Posterior cingulate gyrus (tissue), 11 donors: ENCODE measurements at places on chromosomes 12 and 14.
A peak's percentile ranks its signal among the peaks of the same experiment; 100 is the strongest.

DNA sequence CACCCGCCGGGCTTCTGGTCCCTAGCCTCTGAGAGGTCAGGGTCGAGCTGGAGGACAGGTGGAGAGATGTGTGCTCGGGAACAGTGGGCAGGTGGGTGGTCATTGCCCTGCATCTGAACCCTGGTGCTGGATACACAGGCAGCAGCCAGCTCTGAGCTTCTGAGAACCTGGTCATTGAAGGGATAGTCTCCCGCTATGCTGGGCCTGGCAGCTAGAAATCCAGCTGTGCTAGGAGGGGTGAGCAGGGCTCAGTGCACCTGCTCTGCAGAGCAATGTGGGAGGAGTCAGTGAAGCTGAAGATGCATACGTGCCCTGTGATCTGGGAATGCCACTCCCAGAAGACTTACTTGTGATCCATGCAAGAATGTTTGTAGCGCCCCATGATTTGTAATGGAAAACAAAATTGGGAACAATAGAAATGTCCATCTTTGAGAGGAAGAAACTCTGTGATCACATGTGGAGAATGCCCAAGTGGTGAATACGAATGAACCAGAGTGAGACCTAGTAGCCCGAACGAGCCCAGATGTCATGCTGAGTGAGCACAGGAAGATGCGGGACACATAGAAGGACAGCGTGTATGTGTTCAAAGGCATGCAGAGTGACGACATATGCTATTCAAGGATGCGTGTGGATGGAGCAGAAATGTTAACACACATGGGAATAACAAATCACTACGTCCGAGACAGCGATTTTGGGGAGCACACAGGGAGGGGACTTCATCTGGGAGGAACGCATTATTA is 63.4 kb downstream of the AACS start:
- no peak for DNase-seq

GRCh38 chr12:123449249-123449733 is 8.6 kb upstream of the SNRNP35 start:
- DNase-seq: no peak

DNA sequence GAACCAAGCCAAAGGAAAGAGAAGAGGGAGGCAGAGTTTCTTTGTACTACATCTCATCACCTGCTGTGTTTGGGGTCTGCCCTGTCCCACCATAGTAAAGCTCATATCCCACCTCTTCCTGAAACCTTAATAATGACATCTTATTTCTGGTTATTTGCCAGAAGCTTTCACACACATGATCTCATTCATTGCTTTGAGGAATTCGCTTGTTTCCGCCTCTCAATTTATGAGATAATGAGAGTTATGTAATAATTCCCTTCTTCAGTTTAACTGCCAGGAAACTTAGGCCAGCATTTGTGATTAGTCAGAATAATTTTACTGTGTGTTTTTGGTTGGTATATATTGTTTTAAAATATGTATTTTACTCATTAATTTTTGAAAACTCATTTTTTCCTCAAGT is 205.2 kb downstream of the CACNA1C start:
- no peak for DNase-seq

- DNase-seq: no peak
Measured at GRCh38 chr12:123767613-123768012, 5.5 kb downstream of the DNAH10 start.

- DNase-seq: no peak
Measured at GRCh38 chr14:86003998-86004397, 474.1 kb downstream of the FLRT2 start.

DNA sequence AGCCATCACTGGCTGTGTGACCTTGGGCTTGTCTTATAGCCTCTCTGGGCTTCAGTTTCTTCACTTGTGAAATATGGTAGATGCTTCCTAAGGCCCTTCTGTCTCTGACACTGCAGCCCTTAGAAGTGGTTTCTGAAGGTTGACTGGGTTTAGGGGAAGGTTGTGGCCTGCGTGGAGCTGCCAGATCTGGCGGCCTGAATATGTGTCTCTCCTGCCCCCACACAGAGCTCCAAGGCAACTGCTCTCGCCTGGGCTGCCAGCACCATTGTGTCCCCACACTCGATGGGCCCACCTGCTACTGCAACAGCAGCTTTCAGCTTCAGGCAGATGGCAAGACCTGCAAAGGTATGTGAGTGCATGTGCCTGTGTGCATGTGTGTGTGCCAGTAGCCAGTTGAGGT is 4.0 kb downstream of the LRP1-AS start:
- DNase-seq: no peak

- no peak for DNase-seq
Measured at GRCh38 chr12:21456291-21456780, 18.9 kb downstream of the PYROXD1 start.

- DNase-seq: no peak
Measured at GRCh38 chr14:73503648-73504047, 12.9 kb downstream of the RIOX1 start.

- DNase-seq: no peak
Measured at GRCh38 chr12:69331909-69332684, 16.1 kb upstream of the LYZ start.

- no peak for DNase-seq
Measured at GRCh38 chr12:125169870-125170269, 104.6 kb downstream of the AACS start.

GRCh38 chr14:90791486-90791885 is 24.7 kb downstream of the TTC7B start:
- no peak for DNase-seq

DNA sequence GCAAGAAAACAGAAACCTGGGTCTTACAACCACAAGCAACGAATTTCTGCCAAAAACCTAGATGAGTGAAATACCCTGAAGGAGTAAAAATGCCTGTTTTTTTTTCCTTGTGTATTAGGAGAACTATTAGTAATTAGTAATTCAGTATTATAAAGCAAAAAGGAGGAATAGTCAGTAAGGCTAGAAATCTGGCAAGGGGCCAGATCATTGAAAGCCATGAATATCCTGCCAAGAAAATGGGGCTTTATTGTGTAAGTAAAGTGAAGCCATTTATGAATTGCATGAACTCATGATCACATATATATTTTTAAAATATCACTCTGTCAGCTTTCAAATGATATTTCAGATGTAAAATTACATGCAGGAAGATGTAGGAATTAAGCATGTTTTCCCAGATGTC is 57.9 kb downstream of the TXNDC16 start:
- DNase-seq: no peak

- no peak for DNase-seq
Measured at GRCh38 chr14:77313371-77313770, 7.3 kb downstream of the POMT2 start.

- no peak for DNase-seq
Measured at GRCh38 chr12:24697295-24697694, 251.6 kb downstream of the BCAT1 start.

DNA sequence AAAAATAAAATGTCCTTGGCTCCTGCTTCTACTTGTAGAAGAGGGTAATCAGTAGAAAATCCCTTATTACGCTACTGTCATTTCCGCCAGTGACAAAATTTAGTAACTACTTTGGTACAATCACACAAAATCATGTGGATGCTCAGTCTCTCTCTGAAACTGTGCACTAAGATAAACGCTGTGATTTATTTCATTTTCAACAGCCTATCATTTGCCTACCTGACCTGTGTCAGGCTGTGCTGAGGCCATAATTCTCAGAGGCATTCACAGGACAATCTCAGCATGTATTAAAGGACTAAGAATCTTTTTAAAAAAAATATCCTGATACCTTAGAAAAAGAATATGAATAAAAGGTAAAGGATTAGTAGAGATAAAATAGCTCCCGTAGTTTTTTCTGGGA is 226.0 kb downstream of the RASSF9 start:
- DNase-seq: no peak

- DNase-seq: no peak
Measured at GRCh38 chr12:74111688-74112360, 425.8 kb upstream of the ATXN7L3B start.

- DNase-seq: no peak
Measured at GRCh38 chr12:90292183-90292582, 583.5 kb upstream of the ATP2B1 start.

DNA sequence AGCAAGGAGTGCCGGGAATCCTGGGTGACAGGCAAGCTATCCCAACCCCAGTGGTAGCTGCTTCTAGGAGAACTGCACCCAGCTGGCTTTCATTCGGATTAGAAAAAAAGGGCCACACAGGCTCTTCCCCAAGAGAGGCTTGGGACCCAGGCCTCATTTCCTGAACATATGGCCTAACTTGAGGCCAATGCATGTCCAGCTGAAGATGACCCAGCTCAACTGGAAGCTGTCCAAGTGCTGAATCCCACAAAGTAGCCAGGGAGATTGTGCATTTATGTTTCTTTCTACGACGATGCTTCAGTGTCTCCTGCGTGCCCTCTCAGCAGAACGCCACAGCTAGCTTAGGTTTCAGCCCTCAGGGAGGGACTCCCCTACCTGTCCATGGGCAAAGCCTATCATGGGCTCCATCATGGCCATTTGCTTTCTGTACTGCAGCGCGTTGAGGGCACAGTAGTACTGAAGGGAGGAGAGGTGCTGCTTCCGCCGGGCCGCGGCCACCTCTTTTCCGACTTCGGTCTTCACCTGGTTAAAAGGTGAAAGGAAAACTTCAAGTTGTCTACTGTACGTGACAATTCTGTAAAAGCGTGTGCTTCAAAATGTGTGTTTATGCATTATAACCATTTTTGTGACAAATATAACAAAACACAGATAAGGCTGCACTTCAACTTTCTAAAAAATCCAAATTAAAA is 29.1 kb downstream of the APPL2 start:
- no peak for DNase-seq

GRCh38 chr12:51620448-51620847 is 29.4 kb downstream of the SCN8A start:
- DNase-seq: no peak

DNA sequence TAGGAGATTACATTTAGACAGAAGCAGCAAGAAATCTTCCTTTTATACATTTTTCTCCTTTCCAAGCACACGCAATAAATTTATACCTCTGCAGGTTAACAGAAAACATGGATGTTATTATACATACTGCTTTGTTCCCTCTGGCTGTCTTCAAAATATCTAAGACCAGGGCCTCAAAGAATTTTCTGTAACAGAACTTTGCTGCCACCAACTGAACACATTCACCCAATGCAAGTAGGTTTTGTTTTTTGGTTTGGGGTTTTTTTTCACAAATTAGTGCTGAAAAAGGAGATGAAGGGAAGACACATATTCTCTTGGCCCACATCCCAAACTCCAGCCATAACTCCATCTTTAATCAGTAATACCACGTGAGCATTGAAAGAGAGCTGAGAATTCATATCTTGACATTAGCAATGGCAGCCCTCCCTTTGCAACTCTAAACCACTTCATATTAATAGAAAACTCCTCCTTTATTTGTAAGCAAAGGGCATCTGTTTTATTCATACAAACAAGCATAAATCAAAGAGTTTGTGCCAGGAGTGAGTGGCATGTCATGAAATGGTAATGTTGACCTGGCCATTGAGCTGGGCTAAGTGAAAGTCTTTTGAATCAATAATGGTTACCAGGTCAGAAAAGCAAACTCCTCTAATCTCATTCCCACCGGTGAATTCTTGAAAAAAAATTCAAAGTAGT is 150.8 kb upstream of the FSCB start:
- no peak for DNase-seq

GRCh38 chr14:44966601-44967336 is 4.8 kb downstream of the TOGARAM1 start:
- DNase-seq: no peak

- DNase-seq: no peak
Measured at GRCh38 chr12:22366181-22366580, 31.7 kb upstream of the ST8SIA1 start.

- no peak for DNase-seq
Measured at GRCh38 chr12:125583071-125583470, 517.8 kb downstream of the AACS start.

- DNase-seq: no peak
Measured at GRCh38 chr14:59249029-59249428, 60.6 kb downstream of the DAAM1 start.

DNA sequence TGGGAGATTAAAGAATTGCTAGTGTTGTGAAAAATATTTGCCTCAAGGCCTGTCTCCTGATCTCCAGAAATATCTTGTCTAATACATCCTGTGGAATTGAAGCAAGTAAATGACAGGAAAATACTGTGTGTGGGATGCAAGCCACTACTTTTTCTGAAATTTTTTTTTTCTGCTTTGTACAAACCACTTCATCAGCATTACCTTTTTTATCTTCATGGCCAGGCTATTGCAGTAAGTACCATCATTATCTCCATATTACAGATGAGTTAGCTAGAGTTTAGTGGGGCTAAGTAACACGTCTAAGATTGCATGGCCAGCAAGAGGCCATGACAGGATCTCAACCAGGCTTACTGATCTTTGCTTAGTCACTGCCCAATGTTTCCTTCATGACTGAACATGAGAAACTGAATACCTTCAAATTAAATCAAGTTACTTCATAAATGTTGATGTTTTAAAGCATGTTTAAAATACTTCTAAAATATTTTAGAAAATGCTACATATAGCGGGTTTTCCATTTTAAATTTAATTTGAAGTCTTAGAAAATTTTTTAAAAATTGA is 273.7 kb downstream of the SLC6A15 start:
- DNase-seq: no peak

GRCh38 chr14:72692696-72693095 is 201.2 kb downstream of the DPF3 start:
- no peak for DNase-seq

DNA sequence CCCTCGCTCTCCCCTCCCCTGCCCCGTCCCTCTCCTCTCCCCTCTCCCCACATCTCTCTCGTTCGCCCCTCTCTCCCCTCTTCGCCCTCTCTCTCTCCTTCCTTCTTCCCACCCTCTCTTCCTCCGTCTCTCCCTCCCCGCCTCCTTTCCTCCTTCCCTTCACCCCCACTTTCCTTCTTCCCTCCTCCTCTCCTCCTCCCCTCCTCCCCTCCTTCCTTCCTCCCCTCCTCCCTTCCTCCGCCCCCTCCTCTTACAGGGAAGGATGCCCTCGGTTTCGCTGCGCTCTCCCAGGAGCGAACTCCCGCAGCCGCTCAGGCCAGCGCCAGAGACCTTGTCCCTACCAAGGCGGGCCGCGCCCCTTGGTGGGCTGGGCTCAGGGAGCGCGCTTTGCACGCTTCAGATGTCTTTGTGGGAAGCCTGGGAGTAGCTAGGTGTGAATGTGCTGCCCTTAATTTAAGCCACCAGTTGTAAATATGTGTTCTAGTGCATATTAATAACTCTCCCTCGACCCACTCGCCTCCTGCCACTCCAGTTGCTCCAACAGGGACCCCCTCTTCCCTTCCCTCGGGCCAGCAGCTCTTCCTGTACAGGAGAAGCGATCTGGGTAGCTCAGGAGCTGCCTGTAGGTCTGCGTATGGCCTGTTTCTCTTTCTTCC is 13.3 kb upstream of the MAP3K9 start:
- DNase-seq: peak; percentile 80

DNA sequence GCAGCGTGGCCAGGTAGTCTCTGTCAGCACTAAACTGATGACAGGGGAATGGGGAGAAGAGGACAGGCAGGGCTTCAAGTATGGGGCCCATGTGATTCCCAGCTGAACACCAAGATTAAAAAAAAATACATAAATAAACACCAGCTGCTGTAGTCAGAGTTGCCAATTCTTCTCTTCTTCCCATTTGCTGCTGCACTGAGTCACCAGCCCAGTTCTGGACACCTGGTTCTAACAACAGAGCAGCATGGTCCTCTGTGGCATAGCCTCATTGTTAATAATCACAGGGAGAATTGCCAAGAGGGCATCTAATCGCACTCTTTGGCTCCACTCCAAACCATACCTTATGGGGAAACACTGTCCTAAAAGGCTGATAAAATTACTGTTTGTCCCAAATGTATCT is 15.1 kb downstream of the PPM1H start:
- peak; percentile 75 for DNase-seq
